ENCODE measurements at places on chromosomes 2 and 18.

DNA sequence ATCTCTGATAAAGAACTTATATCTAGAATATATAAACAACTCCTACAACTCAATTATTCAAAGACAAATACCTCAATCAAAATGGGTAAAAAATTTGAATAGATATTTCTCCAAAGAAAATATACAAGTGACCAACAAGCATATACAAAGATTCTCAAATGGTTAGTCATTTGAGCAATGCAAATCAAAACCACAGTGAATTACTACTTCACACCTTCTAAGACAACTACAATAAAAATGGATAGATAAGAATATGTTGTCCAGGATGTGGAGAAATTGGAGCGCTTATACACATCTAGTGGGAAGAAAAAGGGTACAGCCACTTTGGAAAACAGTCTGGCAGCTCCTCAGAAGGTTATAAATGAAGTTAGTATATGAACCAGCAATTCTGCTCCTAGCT lies 332.9 kb downstream of the TGIF1 start:
- no peak for DNase-seq

GRCh38 chr2:104572834-104573233 lies 281.1 kb upstream of the POU3F3 start:
- DNase-seq: no peak

GRCh38 chr18:40558706-40559392 lies 1396.2 kb upstream of the PIK3C3 start:
- no peak for DNase-seq

DNA sequence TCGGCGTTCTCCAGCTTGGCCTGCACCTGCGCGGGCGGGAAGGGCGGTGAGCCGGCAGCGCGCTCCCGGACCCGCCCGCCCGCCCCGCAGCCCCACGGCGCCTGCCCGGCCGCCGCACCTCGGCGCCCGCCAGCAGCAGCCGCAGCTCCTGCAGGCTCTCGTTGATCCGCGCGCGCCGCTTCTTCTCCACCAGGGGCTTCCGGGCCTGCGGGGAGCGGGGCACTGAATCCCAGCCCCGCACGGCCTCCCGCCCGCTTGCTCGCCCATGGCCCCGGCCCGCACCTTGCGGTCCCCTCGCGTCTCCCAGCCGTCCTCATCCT lies 335 bp downstream of the HES6 start:
- peak; percentile 28 for DNase-seq

GRCh38 chr2:37283207-37283606 lies 41.4 kb downstream of the PRKD3 start:
- DNase-seq: no peak

All from stimulated activated CD4-positive, alpha-beta T cell treated with anti-CD3 and anti-CD28 coated beads, Interleukin-1b, Interleukin-23, amount 100 ng/mL, for 48 hours (primary cell).